ENCODE measurements at places on chromosomes 13 and 19.
A peak's percentile ranks its signal among the peaks of the same experiment; 100 is the strongest.

GRCh38 chr19:1849886-1850398, 1.7 kb upstream of the REXO1 start:
- DNase-seq, result no peak

DNA sequence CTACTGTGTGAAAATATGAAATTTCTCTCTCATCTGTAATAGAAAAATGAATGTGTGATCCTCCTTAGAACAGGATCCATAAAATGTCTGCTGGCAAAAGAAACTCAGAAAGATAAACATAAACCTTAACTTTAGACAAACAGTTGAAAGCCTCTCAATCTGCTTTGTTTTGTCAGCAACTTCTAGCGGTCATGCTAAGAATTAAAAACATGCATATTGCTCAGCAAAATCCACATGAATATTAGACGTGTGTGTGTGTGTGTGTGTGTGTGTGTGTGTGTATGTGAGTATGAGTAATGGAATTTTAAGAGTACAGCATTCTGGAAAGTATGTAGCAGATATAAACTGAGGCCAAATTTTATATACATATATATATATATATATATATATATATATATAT, 1779.2 kb upstream of the MIR17HG start:
- no peak for DNase-seq

- DNase-seq, result no peak
Measured at GRCh38 chr13:32589471-32589870, 3.2 kb downstream of the PDS5B start.

- DNase-seq, result peak; percentile 52
Measured at GRCh38 chr13:36282821-36283432, 14.7 kb downstream of the CCDC169 start.

DNA sequence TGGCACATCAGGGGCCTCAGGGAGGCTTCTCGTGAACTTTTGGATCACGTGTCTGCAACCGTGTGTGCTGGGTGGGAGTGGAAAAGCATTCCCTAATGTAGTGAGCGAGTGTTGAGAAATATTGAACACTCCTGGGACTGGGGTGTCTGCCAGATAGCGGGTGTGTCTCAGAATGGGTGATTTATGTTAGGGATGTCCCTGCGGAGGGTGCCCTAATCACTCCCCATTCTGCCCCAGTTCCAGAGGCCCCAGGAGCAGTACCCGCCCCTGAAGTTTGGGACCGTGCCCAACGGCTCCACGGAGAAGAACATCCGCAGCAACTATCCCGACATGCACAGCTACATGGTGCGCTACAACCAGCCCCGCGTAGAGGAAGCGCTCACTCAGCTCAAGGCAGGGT, 24.2 kb upstream of the GRWD1 start:
- no peak for DNase-seq

- DNase-seq, result no peak
Measured at GRCh38 chr13:38872693-38873092, 117.9 kb downstream of the STOML3 start.

DNA sequence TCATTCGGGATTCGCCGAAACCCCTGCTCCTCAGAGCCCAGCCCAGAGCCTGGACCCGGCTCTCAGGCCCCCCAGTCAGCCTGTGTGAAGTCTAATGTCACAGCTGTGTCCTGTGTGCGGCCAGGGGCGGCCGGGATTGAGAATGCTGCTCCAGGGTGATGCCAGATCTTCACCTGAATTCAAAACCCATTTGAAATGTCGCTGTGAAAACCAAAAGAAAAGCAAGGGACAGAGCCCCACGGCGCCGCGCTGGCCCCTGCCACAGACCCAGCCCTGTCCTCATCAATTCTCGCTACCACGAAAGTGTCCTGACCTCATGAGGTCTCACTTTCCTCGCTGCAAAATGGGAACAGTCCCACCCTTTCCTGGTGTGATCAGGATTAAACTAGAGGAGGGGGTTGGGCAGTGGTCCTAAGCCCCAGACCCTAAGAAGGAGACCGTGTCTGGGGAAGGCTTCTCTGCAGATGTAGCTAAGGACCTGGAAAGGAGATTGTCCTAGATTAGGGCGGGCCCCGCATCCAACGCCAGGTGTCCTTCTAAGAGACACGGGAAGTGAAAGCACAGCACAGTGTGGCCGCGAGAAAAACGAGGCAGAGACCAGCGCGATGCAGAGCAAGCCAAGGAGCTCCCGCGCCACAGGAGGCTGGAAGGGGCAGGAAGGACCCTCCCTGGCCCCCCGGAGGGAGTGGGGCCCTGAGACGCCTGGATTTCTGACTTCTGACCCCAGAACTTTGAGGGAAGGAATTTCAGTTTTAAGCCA, 34.0 kb upstream of the SPACA7 start:
- no peak for DNase-seq

GRCh38 chr13:44876782-44877324, 112.4 kb downstream of the NUFIP1 start:
- no peak for DNase-seq

DNA sequence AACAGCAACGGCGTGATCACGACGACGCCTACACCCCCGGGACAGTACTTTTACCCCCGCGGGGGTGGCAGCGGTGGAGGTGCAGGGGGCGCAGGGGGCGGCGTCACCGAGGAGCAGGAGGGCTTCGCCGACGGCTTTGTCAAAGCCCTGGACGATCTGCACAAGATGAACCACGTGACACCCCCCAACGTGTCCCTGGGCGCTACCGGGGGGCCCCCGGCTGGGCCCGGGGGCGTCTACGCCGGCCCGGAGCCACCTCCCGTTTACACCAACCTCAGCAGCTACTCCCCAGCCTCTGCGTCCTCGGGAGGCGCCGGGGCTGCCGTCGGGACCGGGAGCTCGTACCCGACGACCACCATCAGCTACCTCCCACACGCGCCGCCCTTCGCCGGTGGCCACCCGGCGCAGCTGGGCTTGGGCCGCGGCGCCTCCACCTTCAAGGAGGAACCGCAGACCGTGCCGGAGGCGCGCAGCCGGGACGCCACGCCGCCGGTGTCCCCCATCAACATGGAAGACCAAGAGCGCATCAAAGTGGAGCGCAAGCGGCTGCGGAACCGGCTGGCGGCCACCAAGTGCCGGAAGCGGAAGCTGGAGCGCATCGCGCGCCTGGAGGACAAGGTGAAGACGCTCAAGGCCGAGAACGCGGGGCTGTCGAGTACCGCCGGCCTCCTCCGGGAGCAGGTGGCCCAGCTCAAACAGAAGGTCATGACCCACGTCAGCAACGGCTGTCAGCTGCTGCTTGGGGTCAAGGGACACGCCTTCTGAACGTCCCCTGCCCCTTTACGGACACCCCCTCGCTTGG, 966 bp downstream of the JUNB start:
- peak; percentile 68 for DNase-seq

DNA sequence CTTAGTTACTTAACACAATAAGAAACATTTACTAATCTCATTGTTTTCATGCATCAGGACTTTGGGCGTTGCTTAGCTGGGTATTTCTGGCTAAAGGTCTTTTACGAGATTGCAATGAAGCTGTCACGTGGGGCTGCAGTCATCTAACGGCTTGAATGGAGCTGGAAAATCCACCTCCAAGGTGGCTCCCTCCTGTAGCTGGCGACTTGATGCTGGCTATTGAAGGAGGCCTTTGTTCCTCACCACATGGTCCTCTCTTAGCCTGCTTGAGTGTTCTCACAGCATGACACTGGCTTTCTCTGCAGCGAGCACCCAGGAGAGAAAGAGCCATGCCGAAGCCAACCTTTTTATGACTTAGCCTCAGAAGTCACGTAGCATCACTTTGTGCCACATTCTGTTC, 92.0 kb downstream of the NHLRC3 start:
- no peak for DNase-seq

- DNase-seq, result peak; percentile 76
Measured at GRCh38 chr19:41872775-41873647, 4.1 kb upstream of the CD79A start.

- no peak for DNase-seq
Measured at GRCh38 chr13:109751477-109751876, 34.9 kb downstream of the IRS2 start.

GRCh38 chr13:45374917-45375316, 33.9 kb upstream of the TPT1 start:
- DNase-seq, result no peak

DNA sequence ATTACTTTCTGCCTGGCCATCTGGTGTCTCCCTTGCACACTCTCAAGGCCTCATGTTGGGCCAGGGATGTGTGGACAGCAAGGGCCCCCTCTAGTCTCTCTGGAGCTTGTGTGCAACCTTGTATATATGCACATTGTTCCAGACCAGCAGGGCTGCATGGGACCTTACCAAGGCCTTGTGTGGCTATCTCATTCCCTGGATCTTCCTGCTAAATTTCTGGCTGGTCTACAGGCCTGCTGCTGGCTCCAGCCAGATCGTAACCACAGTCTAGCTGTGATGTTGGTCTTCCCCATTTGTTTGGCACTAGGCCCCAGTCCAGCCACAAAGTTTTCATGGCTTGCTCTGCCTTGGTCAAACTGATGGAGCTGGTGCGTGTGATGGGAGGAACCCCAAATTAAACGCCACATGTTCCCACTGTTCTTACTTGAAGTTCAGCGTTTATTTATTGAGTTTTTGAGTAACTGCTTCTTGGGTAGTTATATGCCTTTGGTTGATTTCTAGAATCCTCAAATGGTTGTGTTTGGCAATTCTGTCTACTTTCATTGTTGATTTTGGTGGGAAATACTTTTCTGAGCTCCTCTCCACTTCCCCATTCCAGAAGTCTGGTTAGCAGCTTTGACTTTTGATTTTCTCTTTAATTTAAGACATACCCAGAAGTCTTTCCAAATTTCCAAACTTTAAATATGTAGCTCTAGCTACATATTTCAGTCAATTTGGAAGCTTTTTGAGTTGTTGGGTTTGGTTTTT, 56.4 kb downstream of the SIPA1L3 start:
- DNase-seq, result no peak

DNA sequence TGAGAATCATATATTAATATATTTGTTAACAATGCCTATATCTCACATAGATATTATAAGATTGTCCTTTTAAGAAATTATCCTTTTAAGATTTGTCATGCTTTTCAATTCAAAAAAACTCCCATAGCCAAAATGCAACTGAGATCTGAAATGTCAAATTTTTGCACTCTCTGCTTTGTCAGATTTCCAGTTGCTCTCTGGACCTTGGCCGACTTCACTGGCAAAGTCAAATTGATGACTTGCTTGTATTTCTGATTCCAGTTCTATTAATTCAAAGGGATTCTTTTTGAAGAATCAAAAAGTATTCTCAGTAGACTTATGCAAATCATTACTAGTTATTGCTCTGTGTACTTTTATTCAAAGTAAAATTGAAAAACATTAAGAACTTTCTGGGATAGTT, 101.2 kb upstream of the SCEL start:
- DNase-seq, result no peak

DNA sequence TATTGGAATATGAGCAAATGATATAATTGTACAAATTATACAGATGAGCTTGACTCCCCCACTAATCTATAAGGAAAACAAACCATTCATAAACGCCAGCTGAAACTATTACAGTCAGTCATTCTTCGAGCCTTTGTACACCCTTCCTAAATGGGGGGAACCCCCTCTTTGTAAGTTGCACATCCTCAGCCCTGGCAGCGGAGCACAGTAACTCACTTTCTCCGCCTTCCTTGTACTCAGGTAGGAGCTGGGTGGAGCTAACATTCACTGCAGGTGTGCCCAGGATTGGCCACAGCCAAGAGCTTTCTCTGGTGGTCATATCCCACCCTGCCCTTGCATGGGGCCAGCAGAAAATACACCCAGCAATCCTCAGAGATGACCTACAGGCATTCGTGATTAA, 28.6 kb downstream of the PIN1 start:
- DNase-seq, result no peak

DNA sequence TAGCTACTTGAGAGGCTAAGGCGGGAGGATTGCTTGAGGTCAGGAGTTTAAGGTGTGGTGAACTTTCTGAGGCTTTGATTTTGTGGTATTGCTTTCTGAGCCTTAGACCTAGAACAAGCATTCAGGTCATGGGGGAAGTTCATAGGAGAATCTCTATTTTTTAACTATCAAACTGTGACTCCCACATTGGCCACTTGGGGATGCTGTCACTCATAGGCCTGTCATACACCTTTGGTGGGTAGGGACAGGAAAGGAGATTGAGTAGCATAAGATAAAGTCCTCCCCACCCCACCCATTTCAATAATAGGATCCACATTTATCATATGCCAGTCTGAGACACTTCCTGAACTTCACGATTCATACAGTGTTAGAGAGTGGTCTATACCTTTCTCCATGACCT, 41.9 kb upstream of the PSG2 start:
- no peak for DNase-seq

DNA sequence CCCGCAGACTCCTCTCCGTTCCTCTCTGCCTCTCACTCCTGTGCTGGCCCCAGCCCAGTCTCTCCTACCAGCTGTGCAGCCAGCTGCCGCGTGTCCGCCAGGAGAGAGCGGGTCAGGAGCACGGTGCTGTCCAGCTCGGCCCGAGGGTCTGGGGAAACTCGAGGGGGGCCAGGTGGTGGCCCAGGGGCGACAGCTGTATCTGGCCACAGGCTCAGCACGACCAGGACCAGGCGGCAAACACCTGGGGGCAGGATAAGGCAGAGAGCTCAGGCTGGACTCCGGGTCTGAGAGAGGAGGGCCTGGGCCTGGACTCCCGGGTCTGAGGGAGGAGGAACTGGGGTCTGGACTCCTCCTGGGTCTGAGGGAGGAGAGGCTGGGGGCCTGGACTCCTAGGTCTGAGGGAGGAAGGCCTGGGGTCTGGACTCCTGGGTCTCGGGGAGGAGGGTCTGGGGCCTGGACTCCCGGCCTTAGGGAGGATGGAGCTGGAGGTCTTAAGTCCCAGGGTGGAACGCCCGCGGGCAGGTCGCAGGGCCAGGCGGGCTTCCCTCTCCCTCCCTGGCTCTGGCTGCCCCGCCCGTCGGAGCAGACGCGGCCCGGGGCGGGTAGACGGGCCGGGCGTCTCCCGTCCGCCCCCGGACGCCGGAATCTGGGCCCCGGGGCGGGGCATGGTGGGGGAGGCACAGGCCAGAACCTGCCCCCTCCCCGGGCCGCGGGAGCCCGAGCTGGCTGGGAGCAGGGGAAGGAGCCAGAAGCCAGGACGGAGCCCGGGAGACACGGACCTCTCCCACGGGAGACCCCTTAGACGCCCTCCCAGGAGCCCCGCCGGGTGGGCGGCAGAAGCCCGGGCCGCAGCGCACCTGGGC, 1.3 kb downstream of the IL11 start:
- DNase-seq, result no peak

- no peak for DNase-seq
Measured at GRCh38 chr13:53014495-53015443, 13.8 kb upstream of the OLFM4 start.

DNA sequence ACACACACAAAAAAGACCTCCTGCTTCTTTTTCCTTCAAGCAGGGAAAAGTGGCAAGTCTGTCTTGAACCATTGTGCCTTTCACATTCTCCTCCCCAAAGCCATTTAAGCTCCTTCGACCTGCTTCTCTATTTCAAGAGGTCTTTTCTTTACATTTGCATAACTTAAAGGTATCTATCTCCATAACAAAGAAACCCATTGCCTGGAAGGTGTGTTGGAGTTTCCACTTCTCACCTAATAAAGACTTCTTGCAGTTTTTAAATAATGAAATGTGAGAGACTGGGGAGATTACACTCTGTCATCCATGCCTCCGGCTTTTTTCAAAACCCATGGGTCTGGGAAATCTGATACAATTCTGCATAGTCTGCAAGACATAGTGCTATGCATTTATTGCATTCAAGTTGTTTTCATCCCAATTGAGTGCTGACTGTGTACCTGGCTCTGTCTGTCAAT, 41.8 kb upstream of the NBEA start:
- no peak for DNase-seq

- DNase-seq, result no peak
Measured at GRCh38 chr13:46289260-46289955, 77.7 kb downstream of the LRRC63 start.

GRCh38 chr13:46170687-46171086, 11.3 kb downstream of the LCP1 start:
- no peak for DNase-seq

- no peak for DNase-seq
Measured at GRCh38 chr19:41324921-41325639, 15.1 kb downstream of the CCDC97 start.

All from LoVo (cell line).